ENCODE measurements at places on chromosomes 7 and 10.

- no peak for DNase-seq
These were observed 64.6 kb upstream of the KCNMA1 start for GRCh38 chr10:77702166-77702565.

DNA sequence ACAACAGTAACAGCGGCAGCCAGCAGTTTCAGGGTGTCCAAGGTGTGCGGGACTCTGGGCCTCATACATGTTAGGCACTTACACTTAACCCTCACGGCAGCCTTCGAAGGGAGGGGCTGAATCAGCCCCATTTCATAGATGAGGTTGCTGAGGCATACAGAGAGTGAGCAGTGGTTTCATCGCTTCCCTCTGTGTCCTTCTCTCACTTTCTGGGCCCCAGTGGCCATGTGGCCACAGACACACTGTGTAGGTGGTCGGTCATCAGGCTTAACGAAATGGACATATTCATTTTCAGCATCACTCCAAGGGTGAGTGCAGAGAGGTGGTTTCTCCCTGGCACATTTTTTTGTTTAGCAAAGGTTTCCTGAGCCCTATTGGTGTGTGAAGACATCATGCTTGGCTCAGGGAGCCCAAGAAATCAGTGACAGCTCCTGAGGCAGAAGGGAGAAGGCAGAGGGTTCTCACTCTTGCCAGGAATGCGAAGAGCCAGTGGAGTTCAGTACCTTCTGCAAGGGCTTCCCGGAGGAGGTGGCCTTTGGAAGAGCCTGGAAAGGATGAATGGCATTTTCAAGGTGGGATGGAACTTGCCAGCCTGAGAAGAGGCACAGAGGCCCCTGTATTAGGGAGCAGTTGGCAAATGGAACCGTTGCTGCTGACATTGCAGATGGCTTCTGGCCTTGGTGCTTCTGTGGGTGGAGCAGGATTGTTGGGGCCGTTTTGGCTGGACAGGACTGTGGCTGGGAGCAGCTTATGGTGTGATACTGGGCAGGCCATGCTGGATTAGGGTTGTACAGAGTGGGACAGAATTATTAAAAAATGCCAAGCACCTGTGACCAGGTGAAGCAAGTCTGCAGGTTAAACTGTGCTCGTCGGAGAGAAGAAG is 61.7 kb upstream of the PPIF start:
- no peak for DNase-seq

DNA sequence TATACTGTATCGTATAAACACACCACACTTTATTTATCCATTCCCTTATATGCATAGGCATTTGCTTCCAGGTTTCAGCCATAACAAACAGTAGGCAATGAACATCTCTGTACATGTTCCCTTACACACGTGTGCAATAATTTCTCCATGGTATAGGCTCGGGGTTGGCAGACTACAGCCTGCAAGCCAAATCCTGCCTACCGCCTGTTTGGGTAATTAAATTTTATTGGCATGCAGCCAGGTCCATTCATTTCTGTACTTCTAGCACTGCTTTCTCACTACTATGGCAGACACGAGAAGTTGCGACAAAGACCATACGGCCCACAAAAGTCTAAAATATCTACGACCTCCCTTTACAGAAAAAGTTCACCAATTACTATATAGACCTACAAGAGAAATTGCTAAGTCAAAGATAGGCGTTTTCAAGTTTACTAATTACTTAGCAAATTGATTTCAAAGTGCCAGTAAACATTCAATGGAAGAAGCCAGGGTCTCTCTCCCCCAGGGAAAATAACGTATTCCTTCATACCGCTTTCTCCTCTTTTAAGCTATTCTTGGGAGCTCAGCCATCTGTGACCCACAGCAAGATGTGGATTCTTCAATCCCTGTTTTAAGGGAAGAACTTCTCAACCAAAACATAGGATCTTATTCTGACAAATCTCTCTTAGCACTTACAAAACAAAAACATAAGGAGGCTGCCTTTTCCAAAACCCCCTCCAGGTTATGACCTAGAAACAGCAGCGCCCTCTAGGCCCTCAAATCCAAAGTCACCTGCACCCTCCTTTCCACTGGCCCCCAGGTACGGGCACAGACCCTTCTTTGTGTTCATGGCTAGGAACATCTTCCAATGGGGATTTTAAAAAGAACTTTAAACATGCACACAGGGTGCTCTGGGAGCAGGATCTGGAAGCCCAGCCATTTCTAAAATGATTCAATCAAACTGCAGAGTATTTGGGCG is 100.5 kb downstream of the FGFR2 start:
- no peak for DNase-seq

DNA sequence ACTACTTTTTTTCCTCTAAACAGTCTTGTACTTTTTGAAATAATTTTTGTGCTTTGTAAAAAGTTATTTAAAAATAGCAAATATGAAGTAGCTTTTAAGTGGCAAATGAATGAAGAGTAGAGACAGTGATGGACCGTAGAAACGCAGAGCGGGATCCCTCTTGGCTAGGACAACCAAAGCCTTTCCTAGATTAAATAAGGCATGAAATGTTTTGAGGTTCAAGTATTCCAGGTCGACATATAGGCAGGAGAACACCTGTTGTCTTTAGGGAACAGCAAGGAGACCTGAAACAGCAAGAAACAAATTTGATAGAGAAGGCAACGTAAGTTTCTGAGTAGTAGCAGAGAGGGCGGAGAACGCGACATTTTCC is 662 bp upstream of the PPRC1 start:
- DNase-seq, result no peak

- DNase-seq, result no peak
These were observed 468.6 kb downstream of the XPNPEP1 start for GRCh38 chr10:109454691-109455090.

- DNase-seq, result no peak
These were observed 99.6 kb upstream of the GLCCI1 start for GRCh38 chr7:7869036-7869435.

GRCh38 chr7:92698237-92698841 is 108.1 kb upstream of the FAM133B start:
- no peak for DNase-seq

GRCh38 chr7:24059775-24060174 is 224.2 kb upstream of the NPY start:
- DNase-seq, result no peak

GRCh38 chr7:139075031-139075652 is 34.4 kb downstream of the ZC3HAV1 start:
- DNase-seq, result no peak

- DNase-seq, result no peak
These were observed 66.9 kb downstream of the FOXL3 start for GRCh38 chr7:356691-357462.

DNA sequence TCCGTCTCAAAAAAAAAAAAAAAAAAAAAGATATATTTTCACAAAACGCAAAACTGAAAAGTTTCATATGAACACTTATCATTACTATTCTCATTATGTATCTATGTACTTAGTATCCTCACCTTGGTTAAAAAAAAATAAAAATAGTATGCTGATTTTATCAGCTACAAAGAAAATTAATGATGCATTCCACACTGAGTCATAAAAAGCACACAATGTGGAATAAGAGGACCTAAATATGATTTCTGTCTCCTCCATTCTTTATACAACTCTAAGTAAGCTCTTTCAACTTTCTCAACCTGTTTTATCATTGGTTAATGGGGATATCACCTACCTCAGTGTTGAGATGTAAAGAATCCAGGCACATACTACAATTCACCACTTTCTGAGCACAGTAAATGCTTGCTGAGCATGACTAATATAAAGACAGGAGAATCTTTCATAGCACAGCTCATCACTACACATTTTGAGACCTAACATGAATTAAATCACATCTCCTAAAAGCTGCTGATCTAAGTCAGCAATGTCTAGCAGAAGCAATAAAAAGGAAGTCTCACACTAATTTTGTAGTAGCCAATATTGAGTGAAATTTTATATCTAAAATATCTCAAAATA is 2.7 kb downstream of the SNX13 start:
- DNase-seq, result no peak

DNA sequence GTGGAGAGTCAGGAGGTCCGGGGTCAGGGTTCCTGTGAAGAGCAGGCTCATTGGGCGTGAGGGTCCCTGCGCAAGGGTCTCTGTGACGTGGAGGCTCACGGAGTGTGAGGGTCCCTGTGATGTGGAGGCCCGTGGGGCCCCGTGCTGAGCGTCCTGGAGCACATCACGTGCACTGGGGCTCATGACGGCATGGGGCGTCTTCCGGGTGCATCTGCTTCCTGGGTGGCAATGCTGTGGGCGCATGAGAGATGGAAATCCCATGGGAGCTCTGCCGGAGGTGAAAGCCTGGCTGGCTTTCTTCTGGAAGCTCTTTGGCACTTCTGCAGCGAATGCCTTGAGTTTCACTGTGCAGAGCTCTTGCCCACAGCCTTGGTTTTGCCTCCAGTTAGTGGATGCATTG is 71.4 kb downstream of the WDR37 start:
- no peak for DNase-seq

GRCh38 chr7:147556317-147556716 is 1034.2 kb upstream of the C7orf33 start:
- DNase-seq, result no peak

Measured in stimulated activated CD8-positive, alpha-beta memory T cell treated with anti-CD3 and anti-CD28 coated beads, Interleukin-7, amount 100 ng/mL, for 24 hours (primary cell).